ENCODE measurements at places on chromosomes 7 and 10.
A peak's percentile ranks its signal among the peaks of the same experiment; 100 is the strongest.

GRCh38 chr7:154837087-154837486, 165.8 kb downstream of the PAXIP1 start:
- DNase-seq: no peak

- no peak for DNase-seq
Observed at GRCh38 chr7:26479581-26479980, 187.9 kb downstream of the SNX10 start.

GRCh38 chr10:63236113-63236935, 103.2 kb downstream of the NRBF2 start:
- no peak for DNase-seq

DNA sequence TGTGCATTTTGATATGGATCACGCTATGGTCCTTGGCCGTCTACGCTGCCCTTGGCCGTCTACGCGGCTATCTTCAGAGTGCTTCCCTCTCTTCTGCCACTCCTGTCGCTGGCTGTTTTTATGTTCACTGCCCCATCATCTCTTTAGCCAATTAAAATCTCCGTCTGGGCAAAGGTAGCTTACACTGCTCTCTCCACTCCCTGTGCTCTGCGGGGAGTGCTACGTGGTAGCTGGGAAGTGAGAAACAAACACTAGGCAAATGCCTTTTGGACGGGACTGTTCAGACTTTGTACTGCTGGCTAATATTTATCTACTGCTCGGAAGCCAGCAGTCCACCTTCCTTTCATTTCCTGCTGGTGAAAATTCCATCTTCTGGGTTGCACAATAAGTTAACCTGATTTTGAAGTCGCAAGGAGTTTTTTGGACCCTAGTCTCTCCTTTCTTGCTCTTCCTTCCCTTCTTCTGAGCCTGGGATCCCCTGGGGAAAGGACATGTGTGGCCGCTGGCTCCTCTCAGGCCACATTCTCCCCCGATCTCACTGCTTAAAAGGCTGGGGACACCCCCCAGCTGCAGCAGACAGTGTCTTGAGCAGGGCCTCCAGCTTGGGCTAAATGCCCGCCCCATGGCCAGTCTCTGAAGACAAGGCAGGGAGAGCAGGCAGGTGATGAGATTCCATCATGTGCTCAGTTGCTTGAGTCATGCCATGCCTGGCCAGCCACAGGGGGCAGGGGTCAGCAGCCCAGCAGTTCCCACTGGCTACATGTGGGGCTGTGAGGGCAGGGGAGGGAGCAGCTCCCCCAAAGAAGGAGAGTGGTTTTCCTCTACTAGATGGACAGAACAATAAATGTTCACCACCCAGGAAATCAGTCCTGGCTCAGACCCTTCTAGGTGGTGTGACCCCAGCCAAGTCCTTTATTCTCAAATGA, 25.5 kb upstream of the RBM33 start:
- DNase-seq: no peak

DNA sequence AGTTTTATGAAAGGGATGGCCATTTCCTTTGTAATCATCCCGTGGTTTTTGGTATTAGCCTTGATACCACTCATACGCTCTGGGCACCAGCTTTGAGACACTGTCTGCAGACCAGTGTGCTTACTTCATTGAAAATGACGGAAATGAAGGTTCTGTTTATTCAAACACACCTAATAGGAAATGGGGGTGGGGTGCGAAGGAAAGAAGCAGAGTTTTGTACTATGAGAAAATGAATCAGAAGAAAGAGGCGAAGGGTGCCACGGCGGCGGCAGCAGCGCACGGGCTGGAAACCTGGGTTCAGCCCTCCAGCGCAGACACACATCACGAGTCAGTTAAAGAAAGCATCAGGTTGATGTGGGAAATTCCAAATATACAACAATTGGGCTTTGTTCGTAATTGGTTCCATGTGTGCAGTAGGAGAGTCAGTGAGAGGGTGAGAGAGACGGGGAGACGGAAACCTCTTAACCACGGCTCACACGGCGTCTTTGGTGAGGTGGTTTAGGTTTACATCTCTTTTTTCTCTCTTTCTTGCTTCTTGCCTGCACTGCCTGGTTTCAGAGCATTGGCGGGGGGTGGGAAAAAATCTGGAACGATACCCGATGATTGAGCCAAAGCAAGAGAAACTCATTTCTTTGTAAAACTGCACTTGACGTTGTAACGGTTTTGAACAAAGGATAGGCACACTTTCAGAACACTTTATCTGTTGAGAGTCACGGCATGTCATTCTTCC, 321.2 kb downstream of the FRMD4A start:
- no peak for DNase-seq

GRCh38 chr10:68330852-68331454, 911 bp upstream of the HNRNPH3 start:
- no peak for DNase-seq

DNA sequence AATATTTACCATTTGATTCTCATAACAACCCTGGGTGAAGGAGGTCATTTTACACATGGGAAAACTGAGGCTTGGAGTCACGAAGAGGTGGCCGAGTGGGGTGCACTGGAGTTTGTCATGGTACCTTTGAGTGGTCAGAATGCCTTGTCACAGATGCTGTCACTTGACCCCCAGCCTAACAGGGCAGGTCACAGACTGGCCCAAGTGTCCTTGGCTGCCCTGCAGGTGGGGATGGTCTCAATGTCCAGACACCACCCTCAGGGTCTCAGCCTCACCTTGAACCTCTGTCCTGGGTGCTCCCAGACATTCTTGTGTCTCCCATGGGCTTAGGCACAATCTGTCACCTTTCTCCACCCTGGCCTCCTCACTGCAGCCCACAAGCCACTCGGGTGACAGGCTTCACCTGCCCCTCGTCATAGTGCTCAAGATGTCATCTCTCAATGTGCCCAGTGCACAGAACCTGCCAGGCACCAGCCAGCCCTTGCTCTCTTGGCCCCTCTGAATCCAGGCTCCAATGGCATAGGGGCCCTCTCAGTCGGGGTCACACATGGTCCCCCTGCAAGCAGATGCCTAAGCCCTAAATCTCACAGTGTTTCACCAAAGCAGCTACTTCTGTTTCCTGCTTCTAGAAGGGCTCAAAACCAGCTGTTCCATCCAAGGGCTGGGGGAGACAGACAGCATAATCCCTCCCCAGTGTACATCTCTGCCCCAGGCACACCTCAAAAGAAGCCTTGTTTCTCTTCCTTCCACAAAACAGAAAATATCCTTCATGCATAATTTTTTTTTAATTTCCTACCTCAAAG, 76.8 kb upstream of the NANOS1 start:
- DNase-seq: no peak

DNA sequence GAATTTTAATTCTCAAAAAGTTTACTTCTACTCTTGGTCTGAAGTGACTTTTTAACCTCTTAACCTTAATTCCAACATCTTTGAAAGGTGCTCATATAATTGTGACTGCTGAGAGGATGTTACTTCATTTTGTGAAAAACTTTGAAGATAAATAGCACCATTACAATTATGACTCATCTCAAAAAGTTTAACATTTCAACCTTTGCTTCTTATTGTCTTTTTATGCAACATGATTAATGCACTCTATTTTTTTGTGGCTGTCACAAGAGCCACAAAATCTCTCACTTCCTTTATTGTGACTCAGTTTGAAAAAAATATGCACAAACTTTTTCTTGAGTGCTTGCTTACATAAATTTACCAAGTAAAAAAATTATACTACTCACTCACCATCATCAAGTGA, 383.1 kb downstream of the LRRTM3 start:
- no peak for DNase-seq

GRCh38 chr7:1046722-1047679, 2.7 kb downstream of the GPR146 start:
- DNase-seq: peak; percentile 52

GRCh38 chr7:23055582-23056178, 41.8 kb upstream of the HYCC1 start:
- DNase-seq: no peak

DNA sequence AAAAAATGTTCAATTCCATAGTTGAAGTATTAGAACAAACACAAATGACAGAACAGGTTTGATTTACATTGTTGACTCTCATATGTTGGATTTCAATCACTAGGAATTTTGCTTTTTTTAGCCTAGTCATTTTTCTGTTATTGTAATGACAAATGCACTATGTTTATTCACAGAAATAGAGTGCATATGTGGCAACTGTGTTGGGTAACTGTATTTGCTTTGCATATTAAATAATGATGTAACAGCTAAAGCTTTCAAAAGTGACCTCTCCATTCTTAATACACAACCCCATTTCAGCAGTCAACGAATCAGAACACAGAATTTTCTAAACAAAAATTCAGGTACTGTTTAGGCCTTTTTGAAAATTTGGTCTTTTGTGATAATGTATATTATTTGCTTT, 54.0 kb upstream of the SLC26A5 start:
- DNase-seq: no peak

DNA sequence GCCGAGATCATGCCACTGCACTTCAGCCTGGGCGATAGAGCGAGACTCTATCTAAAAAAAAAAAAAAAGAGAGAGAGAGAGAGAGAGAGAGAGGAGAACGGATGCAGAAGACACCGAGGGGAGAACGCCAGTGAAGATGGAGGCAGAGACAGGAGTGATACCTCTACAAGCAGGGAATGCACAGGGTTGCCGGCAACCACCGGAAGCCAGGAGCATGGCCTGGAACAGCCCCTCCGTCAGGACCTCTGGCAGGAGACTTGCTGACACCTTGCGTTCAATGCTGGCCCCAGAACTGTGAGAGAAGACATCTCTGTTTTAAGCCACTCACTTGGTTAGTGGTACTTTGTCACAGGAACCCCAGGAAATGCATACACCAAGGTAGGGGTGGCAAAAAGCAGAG, 38.1 kb upstream of the DUSP5 start:
- DNase-seq: no peak

DNA sequence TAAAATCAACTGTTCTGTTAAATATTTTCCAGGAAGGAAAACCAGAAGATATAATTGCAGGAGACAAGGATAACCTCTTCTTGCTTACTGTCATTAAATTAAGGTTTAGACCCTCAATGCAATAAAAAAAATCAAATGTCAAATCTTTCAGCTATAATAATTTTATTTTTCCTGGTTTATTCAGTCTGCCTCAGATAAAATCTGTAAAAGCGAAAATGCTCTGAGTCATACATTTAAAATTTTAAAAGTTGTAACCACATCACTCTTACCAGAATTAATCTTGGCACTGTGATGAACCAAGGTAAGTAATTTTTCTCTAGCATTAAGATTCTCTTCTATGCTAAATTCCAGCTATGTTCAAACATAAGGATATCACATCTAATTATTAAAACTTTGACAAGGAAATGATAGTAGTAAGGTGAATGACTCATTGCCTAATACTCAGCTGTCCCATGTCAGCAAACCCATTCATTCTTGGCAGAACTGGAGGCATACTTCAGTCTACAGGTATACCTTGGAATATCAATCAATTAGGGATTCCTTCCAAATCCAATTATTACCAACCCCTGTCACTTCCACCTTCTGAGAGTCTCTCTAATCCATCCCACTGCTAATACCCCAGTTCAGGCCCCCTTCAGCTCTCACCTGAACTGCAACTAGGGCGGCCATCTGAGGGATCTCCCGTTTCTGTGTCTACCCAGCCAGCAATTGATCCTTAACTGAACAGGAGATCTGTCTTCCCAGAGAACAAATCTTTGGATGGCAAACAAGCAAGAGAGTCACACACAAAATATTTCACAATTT, 434.1 kb downstream of the GRM8 start:
- no peak for DNase-seq

- DNase-seq: no peak
Observed at GRCh38 chr10:127849921-127850320, 42.8 kb downstream of the CLRN3 start.

DNA sequence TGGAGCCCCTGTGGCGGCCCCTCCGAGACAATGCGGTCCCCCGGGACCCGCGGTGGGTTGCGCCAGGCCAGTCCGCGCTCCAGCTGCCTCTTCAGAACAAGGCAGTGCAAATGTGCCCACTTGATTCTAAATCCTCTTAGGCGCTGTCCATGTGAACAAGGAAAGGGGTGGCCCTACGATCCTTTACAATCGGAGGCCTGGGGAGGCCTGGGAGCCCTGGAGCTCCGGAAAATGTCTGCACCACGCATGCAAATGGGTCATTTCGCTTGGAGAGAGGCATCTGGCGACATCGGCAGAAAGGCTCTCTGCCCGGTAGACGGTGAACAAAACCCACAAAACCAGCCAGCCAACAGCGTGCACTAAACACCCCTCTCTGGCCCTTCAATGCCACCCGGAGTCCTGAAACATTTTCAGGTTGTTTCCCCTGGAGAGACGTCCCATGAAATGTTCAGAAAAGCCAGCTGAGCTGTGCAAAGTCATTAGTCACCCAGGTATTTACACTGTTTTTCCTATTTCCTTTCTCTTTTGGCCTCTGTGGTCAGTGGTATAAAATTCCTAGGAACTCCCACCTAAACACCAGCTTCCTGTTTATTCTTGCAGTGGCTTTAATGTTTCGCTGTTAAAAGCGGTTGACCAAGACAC, 102.8 kb upstream of the ZNF438 start:
- DNase-seq: no peak

DNA sequence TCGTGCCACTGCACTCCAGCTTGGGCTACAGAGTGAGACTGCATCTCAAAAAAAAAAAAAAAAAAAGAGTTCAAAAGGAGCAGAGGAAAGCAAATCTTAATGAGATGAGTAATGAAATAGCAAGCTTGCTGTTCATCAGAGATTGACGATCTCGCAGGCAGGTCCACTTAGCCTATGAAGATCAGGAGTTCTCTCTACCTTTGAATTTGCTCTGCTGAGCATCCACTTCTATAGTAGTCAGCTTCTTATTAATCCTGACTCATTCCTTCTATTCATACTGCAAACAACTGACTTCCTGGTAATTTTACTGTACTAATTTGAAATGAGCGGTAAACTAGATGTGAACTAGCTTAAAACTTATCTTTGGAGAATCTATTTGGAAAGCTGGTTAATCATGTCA, 1014.6 kb downstream of the GATA3 start:
- DNase-seq: no peak

GRCh38 chr7:84247591-84247990, 53.0 kb upstream of the SEMA3A start:
- DNase-seq: no peak

Data from chondrocyte (in vitro differentiated cells).